Activated CD8-positive, alpha-beta memory T cell treated with anti-CD3 and anti-CD28 coated beads for 24 hours (primary cell): ENCODE measurements at places on chromosomes 11 and 22.

DNA sequence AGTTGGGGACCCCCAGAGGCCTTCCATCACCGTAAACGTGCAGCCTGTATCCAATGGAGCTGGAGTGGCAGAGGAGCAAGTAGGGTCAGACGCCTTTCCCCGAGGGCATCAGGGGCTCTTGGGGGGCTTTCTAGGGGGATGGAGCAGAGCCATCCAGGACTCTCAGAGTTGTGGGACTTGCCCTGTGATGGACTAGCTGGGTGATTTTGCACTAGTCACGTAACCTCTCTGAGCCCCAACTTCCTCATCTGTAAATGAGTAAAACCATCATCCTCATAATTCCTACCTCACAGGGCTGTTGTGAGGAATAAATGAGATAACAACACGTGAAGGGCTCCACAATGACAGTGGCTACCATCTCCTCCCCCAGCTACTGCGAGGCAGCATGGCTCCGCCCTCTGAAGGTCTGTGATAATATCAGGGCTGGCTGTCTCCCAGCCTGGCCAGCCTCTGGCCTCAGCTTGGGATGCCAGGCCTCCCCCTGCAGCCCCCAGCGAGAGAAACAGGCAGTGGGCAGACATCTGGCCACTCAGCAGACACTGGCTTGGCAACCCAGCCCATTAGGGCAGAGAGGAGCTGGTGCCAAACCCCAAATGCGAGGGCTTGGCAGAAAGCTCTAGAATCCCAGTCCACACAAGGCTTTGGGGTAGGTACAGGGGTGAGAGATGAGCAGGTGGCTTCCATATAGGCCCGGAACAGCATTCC, 6.7 kb downstream of the USP2 start:
- DNase-seq: no peak

- no peak for DNase-seq
These were observed 83.7 kb downstream of the RPL27A start for GRCh38 chr11:8766043-8766987.

DNA sequence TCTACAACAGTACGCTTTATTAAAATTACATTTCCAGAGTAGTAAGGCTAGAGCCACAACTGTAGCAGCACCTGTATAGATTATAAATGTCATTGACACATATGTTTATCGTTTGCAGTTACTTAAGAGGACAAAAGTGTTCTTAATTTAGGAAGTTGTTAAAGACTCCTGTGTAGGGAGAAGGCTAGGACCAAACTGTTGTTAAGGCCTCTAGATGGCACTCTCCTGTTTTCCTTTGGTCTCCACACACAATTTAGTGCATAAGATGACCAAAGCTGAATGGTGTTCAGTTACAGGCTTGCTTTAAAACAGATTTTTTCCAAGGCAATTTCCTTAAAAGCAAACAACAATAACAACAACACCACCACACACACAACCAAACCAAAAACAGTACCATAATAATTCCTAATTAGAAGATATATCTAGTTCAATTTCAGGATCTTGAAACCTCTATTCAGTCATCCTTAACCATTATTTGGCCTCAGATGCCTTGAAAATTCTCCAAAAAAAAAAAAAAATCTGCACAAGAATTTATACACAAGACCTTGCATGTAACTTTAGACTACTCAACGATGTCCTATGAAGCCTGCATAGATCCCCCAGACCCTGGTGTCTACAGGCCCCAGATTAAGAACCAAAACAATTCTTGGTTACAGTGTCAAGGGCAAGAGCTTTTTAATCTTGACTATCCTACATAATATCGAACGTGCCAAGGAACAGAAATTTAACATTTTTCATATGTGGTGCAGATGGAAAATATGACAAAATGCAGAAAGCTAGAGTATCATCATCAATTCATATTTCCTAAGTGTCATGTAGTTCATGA, 42.6 kb upstream of the APOA1 start:
- no peak for DNase-seq

DNA sequence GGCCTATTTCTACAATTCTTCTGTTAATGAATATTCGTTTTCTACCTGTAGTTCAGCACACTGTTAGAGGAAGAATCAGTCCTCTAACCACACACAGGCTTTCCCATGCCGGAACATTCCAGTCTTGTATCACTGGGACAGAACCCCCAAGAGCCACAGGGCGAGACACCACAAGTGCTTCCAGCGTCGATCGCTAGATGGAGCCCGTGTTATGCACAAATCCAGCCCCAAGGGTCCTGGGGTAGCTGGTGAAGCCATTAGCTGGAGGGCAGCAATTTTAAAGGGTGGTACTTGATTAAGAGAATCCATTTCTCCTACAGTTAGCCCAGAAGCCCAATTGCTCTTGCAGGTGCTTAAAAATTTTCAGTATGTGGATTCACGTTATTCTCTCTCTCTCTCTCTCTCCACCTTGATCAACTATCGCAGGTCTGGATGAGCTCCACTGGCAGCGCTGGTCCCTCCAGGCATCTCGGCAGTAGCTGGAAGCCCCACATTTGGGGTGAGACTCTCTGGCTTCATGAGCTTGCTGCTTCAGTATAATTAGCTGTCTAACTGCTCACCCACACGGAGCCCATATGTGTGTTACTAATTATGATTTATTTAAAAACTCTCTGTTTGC, 148.2 kb upstream of the SNX19 start:
- DNase-seq: no peak

DNA sequence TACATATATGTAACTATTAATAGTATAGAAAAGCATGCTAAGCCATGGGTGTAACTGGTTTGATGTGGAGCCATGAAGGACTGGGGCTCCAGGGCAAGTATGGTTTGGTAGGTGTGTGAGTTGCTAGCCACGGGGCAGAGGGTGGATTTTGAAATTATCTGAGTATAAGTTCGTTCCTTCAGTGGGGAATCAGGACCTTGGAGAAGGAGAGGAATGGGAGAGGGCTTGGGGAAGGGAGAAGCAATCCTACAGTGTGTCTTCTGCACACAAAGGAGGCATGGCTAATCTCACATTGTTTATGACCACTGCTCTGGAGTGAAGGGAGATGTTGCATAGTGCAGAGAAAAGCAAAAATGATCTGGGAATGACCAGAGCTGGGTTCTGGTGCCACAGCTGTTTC, 127.8 kb upstream of the CADM1 start:
- no peak for DNase-seq

DNA sequence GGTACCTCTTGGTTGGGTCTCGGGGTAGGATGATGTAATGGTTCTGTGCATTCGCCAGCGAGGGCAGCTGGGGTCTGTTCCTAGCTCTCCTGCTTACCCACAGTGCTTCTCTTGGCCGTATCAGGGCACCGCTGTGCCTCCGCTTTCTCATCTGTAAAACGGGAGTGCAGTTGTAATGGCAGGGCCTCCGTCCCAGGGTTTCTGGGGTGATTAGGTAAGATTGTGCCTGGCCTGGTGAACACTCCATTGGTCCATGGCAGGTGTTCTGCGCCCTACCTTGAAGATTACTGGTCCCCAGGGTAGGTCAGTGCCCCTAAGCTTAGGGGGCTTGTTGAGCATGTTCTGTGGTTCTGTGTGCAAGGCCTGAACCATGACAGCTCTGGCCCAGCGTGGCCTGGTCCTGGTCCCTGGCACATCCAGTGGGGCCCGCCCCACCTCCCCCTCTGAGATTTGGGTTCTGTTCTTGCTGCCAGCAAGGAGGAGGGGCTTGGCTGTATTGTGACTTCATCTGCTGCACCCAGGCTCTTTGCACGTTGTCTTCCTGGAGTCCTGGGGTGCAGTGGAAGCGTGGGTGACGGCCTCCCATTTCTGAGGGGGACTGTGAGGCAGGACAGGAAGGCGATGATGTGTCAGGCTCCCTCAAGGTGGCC, 4.9 kb downstream of the MYRF start:
- no peak for DNase-seq

DNA sequence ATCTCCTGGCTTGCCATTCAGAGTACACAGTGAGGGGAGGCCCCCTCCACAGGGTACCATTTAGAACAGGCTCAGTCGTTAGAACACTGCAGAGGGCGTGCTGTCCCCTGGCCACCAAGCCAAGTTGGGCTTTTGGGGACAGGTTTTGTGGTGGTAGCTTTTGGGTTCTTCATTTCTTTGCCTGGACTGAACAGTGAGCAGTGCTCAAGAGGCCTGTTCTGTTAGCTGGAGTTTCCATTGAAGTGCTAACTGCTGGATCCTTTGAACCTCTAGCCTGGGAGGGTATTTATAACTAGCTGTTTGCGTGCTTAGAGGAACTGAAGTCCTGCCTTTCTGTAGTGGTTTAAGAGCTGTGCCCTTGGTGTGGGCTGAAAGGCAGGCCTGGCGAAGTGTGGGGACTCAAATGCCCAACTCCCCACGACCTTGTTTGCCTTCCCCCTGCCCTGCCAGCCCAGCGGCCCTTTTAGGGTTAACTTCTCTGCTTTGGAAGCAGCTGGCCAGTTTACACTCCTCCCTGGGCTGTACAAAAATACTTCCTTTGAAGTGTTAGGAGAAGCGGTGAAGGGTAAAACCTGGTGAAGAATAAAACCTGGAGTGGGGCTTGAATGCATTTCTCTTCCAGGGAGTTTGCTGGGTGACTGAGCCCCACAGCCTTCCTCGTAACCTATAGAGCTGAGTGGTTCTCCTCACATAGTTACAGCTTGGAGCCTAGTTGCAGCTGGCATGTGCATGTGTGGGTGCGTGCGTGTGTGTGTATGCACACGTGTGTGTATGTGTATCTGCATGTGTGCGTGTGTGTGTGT, 34.6 kb downstream of the ZNRF3 start:
- DNase-seq: no peak

DNA sequence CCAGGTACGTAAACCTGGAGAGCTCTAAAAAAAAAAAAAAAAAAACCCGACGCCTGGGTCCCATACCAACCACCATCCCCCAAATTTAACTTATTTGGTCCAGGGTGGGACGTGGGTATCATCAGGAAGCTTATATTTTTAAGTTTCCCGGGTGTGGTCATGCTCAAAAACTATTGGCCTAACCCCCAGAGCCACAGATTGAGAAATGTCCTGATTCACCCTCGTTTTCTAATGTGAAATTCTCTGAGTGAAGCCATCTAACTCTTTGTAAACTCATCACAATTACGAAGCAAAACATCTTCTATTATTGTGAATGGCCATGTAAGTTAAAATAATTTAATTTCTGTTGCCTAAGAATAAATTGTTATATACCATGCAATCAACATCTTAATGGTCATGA, 29.6 kb downstream of the PAK1 start:
- DNase-seq: no peak

- DNase-seq: no peak
These were observed 804 bp upstream of the CREBZF start for GRCh38 chr11:85665733-85666132.

DNA sequence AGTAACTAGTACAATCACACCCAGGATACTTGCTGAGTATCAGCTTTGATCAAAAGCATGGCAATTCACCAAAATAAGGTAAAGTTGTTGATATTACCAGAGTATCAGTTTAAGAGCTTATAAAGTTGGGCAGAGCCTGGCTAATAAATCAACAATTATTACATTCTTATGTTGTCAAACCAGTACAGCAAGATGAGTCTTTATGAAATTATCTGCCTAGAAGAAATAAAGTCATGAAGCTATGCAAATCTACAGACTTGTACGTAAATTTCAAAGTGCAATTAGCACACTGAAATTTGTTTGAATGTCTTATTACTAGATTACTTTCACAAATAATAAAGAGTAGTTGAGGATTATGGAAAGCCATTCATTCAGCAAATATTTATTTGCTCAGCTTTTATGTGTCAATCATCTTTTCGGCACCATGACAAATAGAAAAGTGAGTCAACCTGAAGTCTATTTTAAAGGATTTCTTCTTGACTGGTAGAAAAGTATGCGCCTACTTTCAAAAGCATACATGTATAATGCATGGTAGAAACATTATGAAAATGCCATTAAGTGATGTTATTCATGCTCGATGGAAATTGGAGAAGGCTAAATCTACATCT, 5.0 kb upstream of the ANO3 start:
- DNase-seq: no peak

DNA sequence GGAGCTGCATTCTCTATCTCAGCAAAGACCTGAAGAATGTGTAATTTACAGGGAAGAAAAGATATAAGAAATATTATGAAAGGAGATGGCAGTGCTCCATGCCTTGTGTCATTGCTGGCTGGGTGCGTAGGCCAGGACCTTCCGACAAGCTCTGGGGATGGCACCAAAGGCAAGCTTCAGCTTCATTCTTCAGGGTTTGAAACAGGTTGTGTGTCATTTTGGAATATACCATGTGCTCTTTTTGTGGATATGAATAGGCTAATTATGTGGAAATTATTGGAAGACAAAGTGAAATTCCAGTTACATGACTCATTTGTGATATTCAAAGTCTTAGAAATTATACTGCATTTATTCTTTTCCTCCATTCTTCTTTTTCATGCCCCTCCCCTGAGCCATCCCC, 5.7 kb upstream of the KIRREL3 start:
- DNase-seq: no peak

- DNase-seq: no peak
These were observed 259.9 kb upstream of the CTSC start for GRCh38 chr11:88597387-88597786.

GRCh38 chr22:38411016-38411415, 44.0 kb downstream of the KCNJ4 start:
- peak; percentile 15 for DNase-seq

DNA sequence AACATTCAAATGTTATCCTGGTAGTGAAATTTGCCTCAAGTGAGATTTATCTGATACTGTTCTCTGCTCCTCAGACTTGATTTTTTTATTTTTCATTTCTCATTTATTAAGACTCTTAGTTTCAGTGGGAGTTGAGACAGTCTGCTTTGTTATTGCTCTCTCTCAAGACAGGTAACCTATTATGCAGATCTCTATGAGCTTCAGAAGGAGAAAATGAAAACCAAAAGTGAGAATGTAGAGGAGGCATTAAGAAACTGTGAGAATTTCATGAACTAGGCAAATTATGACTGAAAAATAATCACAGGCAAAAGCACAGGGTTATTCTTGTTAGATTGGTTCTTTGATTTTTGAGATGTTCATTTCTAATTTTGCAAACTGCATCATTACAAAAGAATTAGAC, 290.0 kb upstream of the CHORDC1 start:
- DNase-seq: no peak

- DNase-seq: no peak
These were observed 23.7 kb upstream of the SLC36A4 start for GRCh38 chr11:93221539-93221938.

DNA sequence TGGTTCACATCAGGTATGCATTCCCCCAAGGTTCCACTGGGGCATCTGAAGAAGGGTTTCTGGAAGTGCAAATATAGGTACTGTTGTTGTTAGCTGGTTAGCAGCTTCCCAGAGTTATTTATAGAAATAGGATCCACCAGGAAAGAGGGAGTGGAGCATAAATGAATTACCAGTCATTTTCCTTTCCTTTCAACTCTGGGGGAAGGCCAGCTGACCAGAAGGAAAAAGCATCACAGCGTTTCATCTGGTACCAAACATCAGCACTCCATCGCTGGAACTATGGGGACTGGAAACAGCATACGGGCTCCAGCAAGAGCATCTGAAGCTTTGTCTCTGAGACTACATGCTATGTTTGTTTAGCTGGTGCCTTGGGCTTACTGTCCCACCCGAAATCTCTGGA, 378.2 kb upstream of the NARS2 start:
- DNase-seq: no peak

GRCh38 chr11:78667461-78667860, 92.8 kb upstream of the NARS2 start:
- DNase-seq: no peak

- no peak for DNase-seq
These were observed 58.6 kb upstream of the NNMT start for GRCh38 chr11:114237321-114238280.

GRCh38 chr11:120284272-120284671, 40.8 kb upstream of the TLCD5 start:
- DNase-seq: no peak

GRCh38 chr22:38415046-38415445, 40.0 kb downstream of the KCNJ4 start:
- DNase-seq: no peak
